ENCODE measurements at places on chromosomes 3 and 15.

DNA sequence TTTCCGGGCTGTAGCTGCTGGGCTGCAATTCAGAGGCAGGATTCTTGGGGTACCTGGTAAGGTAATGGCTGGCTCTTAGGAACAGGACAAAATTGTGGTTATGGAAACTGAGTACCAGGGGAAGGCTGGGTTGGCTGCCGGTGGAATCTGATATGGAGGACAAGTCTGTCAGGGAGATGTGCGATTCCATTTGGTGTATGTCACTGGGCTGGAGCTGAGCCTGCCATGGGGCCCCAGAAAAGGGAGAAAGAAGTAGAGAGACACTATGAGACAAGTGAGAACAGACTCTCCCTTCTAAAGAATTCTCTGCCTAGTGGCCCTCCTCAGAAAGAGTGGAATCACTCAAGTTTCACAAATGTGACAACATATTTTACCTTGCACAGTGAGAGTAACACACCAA, 368.2 kb upstream of the ROPN1 start:
- no peak for DNase-seq

DNA sequence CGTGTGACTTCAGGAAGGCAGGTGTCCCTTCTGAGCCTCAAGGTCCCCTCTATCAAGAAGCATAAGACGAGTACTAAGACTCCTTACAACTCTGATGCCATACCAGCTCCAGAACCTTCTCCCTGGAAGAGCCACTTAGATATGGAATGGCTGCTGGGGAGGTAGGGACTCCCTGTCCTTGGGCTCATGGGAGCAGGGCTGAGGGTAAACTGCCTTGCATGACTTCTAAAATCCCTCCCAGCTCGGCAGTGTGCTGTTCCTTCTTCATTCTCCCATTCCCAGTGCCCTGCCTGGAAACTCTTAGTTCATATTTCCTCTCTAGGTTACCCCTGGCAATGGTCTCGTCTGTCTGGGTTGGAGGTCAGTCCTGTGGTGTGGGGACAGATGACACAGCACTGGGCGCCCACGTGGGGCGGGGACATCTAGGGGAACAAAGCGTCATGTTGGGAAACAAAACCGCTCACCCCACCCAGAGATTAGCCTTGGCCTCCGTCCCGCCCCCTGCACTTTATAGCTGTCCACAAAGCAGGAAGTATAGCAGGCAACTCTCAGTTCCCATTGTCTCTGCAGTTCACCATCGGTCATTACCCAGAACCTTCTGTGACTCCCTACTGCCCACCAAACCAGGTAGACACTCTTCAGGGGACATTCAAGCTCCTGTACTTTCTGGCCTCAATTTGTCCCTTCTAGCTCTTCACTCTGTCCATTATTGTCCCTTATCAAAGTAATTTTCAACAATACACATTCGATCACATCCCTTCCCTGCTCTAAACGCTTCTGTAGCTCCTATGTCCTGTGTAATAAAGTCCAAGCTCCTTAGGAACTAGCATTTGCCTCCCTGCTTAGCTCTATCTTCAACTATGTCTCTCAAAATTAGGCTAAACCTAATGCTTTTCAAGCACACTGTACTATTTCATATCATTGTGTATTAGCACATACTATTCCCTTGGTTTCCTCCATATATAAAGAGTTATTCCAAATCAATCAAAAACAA, 73.8 kb downstream of the IQSEC1 start:
- DNase-seq, result no peak

DNA sequence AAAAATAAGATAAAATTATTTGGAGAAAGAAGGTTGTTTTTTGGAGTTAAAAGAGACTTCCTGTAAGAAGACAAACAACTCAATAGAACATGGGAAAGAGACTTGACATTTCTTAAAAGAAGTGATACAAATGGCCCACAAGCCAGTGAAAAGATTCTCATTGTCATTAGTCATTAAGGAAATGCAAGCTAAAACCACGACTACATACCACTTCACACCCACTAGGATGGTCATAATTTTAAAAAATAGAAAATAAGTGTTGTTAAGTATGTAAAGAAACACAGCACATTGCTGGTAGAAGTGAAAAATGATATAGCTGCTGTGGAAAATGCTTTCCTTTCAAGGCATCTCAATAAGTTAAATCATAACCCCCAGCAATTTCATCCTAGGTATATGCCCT, 44.4 kb upstream of the GK5 start:
- no peak for DNase-seq

GRCh38 chr15:56454836-56455235, 10.1 kb downstream of the MNS1 start:
- no peak for DNase-seq

- DNase-seq, result no peak
Observed at GRCh38 chr3:140078343-140078742, 143.4 kb downstream of the CLSTN2 start.

GRCh38 chr15:50815958-50816590, 50.6 kb upstream of the SPPL2A start:
- DNase-seq, result peak; percentile 78

- peak; percentile 79 for DNase-seq
Observed at GRCh38 chr3:109532257-109533216, 195.2 kb upstream of the DPPA4 start.

- no peak for DNase-seq
Observed at GRCh38 chr15:90561344-90562244, 31.9 kb downstream of the CRTC3 start.

GRCh38 chr3:80232760-80233159, 465.0 kb upstream of the ROBO1 start:
- DNase-seq, result no peak

GRCh38 chr3:32143849-32144757, 37.7 kb downstream of the GPD1L start:
- DNase-seq, result peak; percentile 73

DNA sequence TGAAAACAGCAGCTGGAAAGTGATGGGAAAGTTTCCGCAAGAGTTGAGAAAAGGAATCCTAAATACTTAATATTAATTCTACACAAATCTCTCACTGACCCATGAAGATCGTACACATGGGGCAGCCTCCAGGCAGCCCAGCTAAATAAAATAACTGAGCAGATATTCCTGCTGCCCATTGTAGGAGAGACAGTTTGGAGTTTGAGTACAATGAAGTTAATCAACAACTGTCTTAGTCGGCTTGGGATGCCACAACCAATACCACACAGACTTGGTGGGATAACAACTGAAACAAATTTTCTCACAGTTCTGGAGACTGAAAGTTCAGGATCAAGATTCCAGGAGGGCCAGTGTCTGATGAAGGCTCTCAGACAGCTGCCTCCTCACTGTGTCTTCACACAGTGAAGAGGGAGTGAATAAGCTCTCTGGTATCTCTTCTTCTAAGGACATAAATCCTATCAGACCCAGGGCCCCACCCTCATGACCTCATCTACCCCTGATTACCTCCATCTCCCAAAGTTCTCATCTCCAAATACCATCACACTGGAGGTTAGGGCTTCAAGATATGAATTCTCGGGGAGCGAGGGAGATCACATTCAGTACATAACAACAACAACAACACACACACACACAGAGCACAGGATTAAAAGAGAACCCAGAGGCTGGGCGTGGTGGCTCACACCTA, 9.7 kb downstream of the TRPM7 start:
- DNase-seq, result peak; percentile 78

DNA sequence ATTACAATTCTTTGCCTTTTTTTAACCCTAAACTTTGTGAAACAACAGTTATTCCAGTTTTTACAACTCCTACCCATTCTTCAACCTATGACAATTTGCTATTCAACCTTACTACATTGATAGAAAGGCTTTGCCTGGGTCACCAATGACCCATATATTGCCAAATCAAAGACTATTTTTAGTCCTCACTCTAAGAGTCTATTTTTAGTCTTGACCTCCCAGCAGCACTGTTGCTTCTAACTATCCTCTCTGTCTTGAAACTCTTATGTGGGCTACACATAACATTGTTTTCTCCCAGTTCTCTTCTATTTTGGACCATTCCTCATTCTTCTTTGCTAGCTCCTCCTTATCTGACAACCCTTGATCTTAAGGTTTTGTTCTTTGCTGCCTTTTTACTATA, 71.4 kb downstream of the C3orf80 start:
- DNase-seq, result no peak

DNA sequence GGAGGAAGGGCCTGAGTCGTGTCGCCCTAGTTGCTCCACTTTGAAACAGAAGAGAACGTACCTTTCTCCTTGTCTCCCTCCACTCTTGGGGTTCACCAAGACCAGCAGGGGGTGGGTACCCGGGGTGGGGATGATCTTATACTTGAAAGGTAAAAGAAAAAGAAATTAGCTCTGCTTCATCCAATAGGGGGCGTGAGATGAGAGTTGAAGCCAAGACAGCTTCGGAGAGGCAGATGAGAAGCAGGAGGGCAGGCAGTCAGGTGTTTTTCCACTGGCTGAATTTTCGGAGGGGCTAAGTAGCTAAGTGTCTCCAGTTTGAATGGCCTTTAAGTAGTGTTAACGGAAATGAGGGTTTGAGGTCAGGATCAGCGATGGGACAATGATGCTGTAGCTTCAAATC, 100.4 kb downstream of the DGKG start:
- no peak for DNase-seq

- DNase-seq, result no peak
Observed at GRCh38 chr15:83650831-83651230, 3.1 kb upstream of the ADAMTSL3 start.

GRCh38 chr3:152857082-152857481, 22.2 kb downstream of the P2RY1 start:
- DNase-seq, result no peak

DNA sequence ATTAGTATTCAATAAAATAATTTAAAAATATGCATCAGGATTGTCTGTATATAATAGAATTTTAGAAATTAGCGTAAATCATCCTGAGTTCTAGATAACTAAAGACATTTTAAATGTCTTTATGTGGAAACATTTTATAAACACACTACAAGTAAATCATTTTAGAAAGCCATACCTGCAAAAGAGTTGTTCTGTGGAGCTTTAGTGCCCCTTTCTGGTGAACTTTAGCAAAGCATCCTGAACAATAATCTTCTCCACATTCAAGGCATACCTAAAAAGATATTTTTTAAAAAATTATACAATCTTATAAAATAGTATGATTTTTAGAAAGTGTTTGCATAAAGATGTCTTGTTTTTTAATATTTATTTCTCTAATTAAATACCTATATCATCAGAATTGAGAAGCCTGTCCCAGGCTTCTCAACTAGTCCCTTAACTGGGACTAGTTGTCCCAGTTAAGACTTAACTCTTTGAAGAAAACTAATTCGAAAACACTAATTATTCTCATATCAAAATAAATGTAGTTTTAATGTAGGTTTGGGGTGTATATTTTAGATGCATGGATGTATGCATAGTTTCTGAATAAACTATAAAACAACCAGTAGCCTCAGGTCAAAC, 29.7 kb downstream of the ZBBX start:
- DNase-seq, result no peak

DNA sequence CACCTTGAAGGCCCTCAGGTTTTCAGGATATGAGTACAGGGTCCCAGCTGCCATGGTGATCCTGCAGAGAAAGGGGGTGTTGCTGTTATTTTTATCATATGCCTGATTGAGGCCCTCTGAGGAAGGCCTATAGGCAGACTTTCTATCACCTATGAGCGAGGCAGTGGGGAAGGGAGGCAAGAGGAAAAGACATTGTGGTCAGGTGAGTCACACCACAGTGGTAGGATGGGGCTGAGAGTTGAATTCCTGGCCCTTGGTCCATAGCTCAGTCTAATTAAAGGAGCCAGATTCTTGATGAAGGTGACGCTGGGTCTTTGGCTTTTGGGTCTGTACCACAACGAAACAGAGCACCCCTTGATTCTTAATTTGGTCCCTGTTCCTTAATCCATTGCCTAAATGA, 72.7 kb downstream of the ZNF621 start:
- peak; percentile 68 for DNase-seq

DNA sequence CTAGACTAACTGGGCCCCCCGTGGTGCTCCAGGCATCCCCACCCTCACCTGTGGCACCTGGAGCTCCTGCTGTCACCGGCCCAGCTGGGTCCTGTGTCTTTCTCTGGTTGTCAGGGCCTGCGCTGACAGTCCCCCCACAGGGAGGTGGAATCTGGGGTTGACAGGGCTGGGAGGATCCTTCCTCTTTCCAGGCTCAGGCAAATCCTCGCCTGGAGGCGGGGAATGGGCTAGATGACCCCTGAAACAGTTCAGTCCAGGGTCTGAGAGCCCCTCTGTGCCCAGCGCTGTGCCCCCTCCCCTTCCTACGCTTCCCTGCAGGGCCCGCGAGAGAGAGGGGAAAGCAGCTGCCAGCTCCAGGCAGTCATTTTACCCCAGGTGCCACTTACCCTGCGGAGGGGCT, 50.1 kb upstream of the MCF2L2 start:
- DNase-seq, result peak; percentile 38

DNA sequence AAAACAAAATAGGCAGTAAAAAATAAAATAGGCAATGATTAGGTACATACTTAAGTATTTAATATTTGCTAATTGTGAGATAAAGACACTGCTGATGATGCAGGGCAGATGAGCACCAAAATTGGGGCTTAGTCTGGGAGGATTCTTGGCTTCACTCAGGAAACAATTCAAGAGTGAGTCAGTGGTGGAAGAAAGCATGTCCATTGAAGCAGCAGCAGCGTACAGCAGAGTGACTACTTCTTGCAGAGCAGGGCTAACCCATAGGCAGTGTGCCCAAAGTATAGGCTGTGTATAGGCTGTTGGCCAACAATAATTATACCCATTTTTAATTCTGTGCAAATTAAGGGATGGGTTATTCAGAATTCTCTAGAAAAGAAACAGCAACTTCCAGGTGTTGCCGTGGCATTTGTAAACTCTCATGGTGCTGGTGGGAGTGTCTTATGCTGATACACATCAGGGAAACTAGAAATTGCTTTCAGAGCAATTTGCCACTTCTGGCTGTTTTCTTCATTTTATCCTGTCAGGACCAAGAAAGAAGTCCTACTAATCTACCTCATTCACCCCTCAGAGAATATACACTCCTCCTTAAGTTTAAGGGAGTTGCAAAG, 317.3 kb upstream of the NAALADL2 start:
- DNase-seq, result no peak

GRCh38 chr3:154872074-154872473, 208.0 kb upstream of the MME start:
- no peak for DNase-seq

DNA sequence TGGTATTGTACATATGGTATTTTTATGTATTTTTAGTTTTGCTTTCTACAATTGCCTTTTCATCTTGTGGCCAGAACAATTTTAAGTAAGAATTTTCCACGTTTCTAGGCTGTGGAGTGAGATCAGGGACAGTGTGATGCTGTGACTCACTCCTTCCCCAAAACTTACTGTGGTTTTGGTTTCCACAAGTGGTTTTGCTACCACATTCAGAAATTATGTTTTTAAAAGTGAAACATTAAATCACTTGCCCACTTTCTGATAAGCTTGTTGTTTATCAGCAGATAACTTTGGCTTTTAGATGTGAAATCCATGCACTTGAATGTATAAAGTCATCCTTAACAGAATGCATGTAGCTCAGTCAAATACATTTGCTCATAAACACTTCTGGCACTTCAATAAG, 192.2 kb upstream of the THRB start:
- DNase-seq, result no peak

- no peak for DNase-seq
Observed at GRCh38 chr3:140166861-140167599, 232.0 kb downstream of the CLSTN2 start.

- no peak for DNase-seq
Observed at GRCh38 chr3:55044486-55044885, 116.6 kb upstream of the LRTM1 start.

- DNase-seq, result no peak
Observed at GRCh38 chr3:138848696-138849095, 14.0 kb upstream of the PIK3CB start.

GRCh38 chr3:25297667-25298585, 130.1 kb upstream of the RARB start:
- DNase-seq, result no peak

- DNase-seq, result no peak
Observed at GRCh38 chr3:44762170-44762677, 630 bp downstream of the KIF15 start.

Measured in islet precursor cell (in vitro differentiated cells).